ENCODE measurements at places on chromosomes 1 and 21. TPM values are rescaled to one million over a fixed set of nuclear protein-coding genes. Genes with fewer than 3 reads are reported as not detected.

ST6GALNAC5 gene
- polyA plus RNA-seq = 3.4 TPM

ADGRL2 gene
- polyA plus RNA-seq = 148 TPM

- DNase-seq = no peak
These were observed 3.5 kb downstream of the HDGF start for GRCh38 chr1:156747742-156748669.

DNA sequence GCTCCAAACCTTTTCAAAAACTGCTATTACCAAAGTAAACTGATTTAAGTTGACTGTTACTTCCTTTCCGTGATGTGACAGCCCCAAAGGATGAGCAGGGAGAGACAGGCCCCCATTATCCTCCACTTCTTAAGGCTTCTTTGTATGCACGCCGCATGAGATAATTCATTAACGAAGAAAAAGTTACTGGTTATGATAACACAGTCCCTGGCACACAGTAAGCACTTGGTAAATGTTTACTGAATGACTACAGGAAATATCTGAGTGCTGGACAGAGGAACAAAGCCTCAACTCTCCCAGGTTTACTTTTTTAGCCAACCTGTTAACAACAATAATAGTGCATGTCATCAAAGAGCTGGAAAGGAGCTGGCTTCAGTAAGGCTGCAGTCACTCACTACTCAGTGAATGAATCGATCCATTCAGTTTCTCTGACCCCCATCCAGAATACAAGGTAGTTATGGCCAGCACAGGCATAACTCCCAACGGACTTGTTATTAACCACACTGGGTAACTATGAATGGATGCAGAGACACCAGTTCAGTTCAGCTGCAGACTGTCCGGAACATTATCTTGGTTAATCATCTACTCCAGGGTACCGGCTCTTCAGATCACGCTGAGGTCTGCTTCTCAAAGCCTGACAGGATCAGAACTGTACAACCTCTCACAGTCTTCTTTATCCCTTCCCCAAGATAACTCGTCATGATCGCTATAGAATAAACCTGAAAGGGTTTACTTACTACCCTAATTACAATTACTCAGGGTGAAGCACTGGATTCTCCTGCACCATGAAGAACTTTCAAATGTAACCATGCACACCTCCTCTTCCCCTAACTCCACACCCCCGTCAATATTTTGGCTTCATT, 58.3 kb downstream of the TGFBR3 start:
- no peak for DNase-seq

GRCh38 chr1:63255153-63255552, 67.2 kb upstream of the FOXD3 start:
- DNase-seq = no peak

Measured in renal pelvis (tissue), 12 donors.